ENCODE measurements at places on chromosomes 2 and 18. TPM values are rescaled to one million over a fixed set of nuclear protein-coding genes. Genes with fewer than 3 reads are reported as not detected.

LYG2 gene
- total RNA-seq = not detected

MSH6 gene
- total RNA-seq = 38.5 TPM

TEX44 gene
- total RNA-seq = 0.48 TPM

LONRF2 gene
- total RNA-seq = 3.4 TPM

TTC27 gene
- 68.4 TPM for total RNA-seq

CABYR gene
- total RNA-seq = 5.8 TPM

KRTCAP3 gene
- not detected for total RNA-seq

OSBPL1A gene
- total RNA-seq = 47.2 TPM

FHL2 gene
- 64.0 TPM for total RNA-seq

C2orf78 gene
- 1.7 TPM for total RNA-seq

ERMN gene
- total RNA-seq = 5.1 TPM

MC2R gene
- 12.3 TPM for total RNA-seq

RDH14 gene
- total RNA-seq = 50.1 TPM

ZNF385B gene
- 0.72 TPM for total RNA-seq

PHLPP1 gene
- total RNA-seq = 14.4 TPM

CCDC68 gene
- total RNA-seq = 7.0 TPM

RESP18 gene
- total RNA-seq = not detected

NABP1 gene
- total RNA-seq = 32.0 TPM

PRSS56 gene
- not detected for total RNA-seq

AQP12B gene
- 0.96 TPM for total RNA-seq
